Fibroblast of lung (primary cell): ENCODE measurements at places on chromosomes 7 and 10. TPM values are rescaled to one million over a fixed set of nuclear protein-coding genes. Genes with fewer than 3 reads are reported as not detected.
A peak's percentile ranks its signal among the peaks of the same experiment; 100 is the strongest.

GRCh38 chr10:30830315-30831230 lies 201.0 kb upstream of the LYZL2 start:
- DNase-seq: no peak

DNA sequence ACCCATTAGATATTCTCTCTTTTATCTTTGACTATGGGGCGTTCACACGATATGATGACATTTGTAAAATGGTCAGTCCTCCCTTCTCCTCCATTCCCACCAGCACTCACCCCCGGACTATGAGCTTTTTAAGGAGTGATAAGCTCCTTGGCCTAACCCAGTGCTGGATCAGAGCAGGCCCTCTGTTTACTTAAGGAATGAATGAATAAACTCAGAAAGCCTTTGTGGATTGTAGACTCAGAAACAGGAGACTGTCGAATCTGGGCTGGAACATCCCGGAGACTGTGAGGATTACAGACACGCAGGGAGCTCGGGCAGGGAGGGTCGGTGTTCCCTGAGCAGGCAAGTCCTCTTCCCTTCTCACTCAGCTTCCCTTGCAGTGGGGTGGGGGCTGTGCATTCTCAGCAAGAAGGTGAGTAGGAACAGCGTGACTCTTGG lies 6.8 kb upstream of the ZCCHC24 start:
- peak; percentile 43 for DNase-seq

- DNase-seq: peak; percentile 7
These were observed 111.2 kb downstream of the GALNT11 start for GRCh38 chr7:152136686-152137085.

GRCh38 chr10:105041956-105042355 lies 400.9 kb downstream of the SORCS3 start:
- DNase-seq: no peak

DNA sequence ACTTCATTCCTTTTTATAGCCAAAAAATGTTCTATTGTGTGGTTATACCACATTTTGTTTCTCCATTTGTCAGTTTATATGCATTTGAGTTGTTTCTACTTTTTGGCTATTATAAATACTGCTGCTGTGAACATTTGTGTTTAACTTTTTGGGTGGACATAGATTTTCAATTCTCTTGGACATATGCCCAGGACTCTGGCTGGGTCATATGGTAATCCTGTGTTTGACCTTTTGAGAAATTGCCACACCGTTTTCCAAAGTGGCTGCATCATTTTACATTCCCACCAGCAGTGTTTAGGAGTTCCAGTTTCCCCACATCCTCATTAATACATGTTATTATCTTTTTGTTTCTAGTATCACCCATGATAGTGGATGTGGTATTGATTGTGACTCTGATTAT lies 39.4 kb downstream of the CSGALNACT2 start:
- DNase-seq: peak; percentile 72

- DNase-seq: no peak
These were observed 9.6 kb upstream of the NDUFB2 start for GRCh38 chr7:140686921-140687320.

GRCh38 chr10:89355394-89355931 lies 22.4 kb upstream of the IFIT1B start:
- peak; percentile 81 for DNase-seq

DNA sequence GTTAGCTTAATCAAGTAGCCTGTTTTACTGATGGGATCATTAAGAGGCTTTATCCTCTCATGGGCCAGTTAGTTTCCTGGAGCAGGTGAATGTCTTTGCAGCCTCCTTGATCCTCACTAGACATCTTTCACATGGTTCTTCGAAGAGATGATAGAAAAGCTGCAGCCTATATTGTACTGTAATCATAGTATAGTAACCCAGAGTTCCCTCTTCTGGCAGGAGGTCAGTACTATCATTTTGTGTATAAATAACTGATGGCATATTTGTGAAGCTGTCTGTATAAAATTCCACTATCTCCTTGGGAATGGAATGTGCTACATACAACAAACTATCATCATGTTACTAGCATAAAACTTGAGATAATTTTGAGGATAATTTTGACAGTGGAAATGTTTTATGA lies 123.8 kb upstream of the PRPS1L1 start:
- DNase-seq: no peak

- no peak for DNase-seq
These were observed 81.8 kb downstream of the SGMS1 start for GRCh38 chr10:50541921-50542320.

The NPC1L1 gene
- total RNA-seq: under 0.01 TPM in 2 replicates

The AKR1C4 gene
- total RNA-seq: not detected in 2 replicates

The CCL24 gene
- not detected in 2 replicates for total RNA-seq

The IDI2 gene
- not detected in 2 replicates for total RNA-seq

The VWDE gene
- total RNA-seq: under 0.01 and 0.17 TPM in 2 replicates

The TMEM176B gene
- 26.8 and 95.3 TPM in 2 replicates for total RNA-seq
